H4 (cell line): ENCODE measurements at places on chromosomes 2 and 18.

- DNase-seq = no peak
Measured at GRCh38 chr2:5694306-5694705, 2.1 kb downstream of the SOX11 start.

GRCh38 chr18:32095900-32096229 is 4.2 kb downstream of the RNF138 start:
- DNase-seq = no peak

GRCh38 chr18:22293417-22293816 is 124.0 kb downstream of the GATA6 start:
- DNase-seq = no peak

DNA sequence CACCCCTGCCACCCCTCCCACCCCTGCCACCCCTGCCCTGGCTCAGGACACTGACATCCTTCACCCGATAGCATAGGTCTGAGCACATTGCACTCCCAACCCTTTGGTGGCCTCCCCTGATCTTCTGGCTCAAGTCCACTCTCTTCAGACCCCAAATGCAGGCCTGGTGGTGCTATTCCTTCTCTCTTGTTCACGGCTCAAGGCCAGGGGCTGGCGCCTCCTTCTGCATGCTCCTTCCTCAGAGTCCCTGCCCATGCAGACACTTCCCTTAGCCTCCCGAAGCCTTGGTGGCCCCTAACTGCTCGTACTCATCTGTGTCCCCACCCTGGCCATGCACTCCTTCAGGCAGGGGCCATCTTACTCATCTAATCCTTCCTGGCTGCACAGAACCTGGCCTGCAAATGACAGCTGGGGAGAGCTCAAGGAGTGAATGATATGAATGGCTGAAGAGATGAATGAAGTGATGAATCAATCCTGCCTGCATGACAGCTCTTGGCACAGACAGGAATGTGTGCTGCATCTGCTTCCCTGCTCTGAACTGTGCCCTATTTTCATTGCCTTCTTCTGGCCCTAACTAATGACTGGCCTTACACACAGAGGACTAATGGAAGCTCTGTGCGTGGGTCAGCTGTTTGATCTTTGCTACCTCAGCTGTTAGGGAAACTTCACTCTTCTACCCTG is 290.8 kb downstream of the DYSF start:
- no peak for DNase-seq

- DNase-seq = no peak
Measured at GRCh38 chr2:17309181-17309580, 209.1 kb downstream of the RAD51AP2 start.

- no peak for DNase-seq
Measured at GRCh38 chr2:236040600-236041328, 127.4 kb downstream of the GBX2 start.

- no peak for DNase-seq
Measured at GRCh38 chr18:10405816-10406663, 48.4 kb upstream of the APCDD1 start.
